GM04504 (cell line): ENCODE measurements at places on chromosomes 7 and 10.

GRCh38 chr7:107777702-107778101, 25.3 kb downstream of the SLC26A3 start:
- no peak for DNase-seq

- no peak for DNase-seq
Measured at GRCh38 chr10:74963549-74963948, 137.1 kb downstream of the KAT6B start.

GRCh38 chr10:6507311-6507710, 72.8 kb downstream of the PRKCQ start:
- no peak for DNase-seq

DNA sequence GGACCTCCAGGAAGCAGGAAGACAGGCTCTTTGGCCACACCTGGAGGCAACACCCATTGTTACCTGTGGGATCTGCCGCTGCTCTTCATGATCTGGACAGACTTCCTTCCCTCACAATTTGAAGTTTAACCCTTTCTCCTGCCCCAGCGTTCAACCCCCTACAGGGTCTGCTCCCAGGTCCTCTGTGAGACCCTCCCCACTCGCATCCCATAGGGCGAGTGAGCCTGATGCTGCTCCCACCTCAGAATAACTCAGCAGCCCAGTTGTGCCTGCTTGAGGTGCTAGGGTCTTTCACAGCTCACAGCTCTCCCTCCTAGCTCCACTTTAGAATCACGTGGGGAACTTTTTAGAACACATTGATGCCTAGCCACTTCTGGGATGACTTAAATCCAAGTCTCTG, 61.8 kb upstream of the C10orf90 start:
- DNase-seq: no peak

GRCh38 chr7:149495785-149496641, 1.6 kb downstream of the ZNF746 start:
- DNase-seq: peak; percentile 48

DNA sequence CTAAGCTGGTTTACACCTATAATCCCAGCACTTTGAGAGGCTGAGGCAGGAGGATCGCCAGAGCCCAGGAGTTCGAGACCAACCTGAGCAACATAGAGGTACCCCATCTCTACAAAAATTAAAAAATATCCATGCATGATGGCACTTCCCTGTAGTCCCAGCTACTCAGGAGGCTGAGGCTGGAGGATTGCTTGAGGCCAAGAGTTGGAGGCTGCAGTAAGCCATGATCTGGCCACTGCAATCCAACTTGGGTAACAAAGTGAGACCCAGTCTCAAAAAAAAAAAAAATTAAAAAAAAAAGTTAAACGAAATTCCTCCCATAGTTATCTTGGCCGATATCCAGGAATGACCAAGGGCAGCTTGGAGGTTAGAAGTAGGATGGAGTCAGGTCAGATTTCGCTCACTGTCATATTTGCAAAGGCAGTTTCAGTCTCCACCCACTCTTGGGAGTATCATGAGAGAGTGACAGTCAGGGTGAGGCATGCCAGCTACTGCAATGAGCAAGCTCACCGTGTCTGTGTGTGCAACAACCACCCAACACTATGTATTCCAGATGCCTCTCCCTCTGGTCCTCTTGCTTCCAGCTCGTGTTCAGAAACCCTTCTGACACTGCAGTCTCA, 6.0 kb upstream of the ZDHHC4 start:
- DNase-seq: no peak

DNA sequence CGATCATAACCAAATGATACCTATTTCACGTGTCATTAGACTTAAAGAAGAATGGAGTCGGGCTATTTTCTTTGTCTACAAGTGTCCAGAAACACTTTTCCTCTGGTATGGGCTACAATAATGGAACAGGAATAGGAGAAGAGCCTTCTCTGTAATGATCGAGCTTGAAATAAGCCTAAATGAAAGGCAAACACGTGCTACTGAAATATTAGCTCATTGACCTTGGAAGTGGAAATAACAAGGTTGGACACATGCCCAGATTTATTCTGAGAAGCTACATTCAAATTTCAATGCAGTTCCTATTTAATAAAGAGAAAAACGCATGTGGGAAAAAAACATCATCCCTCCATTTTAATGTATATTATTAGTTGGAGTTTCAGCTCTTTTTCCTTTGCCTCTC, 254.7 kb upstream of the PTER start:
- DNase-seq: no peak

- DNase-seq: no peak
Measured at GRCh38 chr10:5260828-5261227, 64.2 kb downstream of the AKR1C4 start.

- no peak for DNase-seq
Measured at GRCh38 chr10:102602272-102603045, 41.8 kb upstream of the TRIM8 start.

- DNase-seq: no peak
Measured at GRCh38 chr10:129546106-129546505, 79.1 kb downstream of the MGMT start.

DNA sequence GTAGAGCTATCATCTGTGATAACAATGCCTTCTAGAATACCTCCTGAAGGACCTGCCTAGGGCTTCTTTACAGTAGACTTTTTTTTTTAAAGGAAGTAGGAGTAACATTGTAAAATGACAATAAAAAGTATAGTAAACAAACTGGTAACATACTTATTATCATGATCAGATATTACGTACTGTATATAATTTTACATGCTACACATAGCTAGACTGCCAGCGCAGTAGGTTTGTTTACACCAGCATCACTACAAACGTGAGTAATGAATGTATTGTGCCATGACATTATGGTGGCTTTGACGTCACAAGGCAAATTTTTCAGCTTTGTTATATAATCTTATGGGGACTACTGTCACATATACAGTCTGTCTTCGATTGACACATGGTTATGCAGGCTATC, 15.4 kb upstream of the ZRANB1 start:
- no peak for DNase-seq

DNA sequence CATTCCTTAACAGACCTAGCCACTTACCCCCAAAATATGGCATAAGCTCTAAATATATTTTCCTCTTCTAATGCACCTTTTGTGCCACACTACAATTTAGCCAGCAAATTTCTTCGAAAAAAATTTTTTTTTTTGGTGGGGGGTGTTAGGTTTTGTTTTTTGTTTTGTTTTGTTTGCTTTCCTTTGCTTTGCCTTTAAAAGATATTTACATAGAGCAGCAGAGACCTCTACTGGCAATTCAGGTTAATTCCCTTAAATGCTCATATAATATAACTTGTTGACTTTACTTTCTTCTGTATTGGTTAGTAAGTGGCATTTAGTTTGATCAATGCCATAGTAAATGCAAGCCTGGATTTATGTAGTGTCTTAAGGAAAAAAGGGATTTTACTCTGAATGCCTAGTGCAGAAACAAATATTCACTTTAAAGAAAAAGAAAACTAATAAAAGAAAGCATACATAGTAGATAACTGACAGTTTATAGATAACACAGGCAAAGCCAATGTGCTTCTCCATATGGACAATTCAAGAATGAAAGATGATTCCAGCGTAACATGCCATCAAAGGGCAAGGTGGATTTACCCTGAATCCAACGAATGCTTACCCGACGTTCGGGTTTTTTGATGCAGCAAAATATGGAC, 1250.6 kb downstream of the GATA3 start:
- DNase-seq: no peak

DNA sequence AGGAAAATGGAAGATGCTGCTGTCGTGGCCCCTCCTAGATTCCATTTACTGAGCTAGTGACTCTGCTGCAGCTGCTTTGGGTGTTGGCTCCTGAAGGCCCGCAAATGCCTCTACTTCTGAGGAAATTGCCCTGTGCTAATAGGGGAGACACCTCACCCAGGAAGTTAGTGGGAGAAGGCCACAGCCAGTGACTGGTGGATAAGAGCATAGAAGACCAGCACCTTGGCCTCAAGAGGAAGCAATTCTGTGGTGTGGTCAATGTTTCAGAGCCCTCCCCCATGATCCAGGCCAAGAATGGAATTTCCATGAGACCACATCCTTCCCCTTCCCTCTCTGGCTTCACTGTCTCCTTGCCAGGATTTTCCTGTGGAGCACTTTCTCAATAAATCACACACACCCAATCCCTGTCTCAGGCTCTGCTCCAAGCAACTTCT, 25.0 kb upstream of the FZD1 start:
- DNase-seq: no peak

DNA sequence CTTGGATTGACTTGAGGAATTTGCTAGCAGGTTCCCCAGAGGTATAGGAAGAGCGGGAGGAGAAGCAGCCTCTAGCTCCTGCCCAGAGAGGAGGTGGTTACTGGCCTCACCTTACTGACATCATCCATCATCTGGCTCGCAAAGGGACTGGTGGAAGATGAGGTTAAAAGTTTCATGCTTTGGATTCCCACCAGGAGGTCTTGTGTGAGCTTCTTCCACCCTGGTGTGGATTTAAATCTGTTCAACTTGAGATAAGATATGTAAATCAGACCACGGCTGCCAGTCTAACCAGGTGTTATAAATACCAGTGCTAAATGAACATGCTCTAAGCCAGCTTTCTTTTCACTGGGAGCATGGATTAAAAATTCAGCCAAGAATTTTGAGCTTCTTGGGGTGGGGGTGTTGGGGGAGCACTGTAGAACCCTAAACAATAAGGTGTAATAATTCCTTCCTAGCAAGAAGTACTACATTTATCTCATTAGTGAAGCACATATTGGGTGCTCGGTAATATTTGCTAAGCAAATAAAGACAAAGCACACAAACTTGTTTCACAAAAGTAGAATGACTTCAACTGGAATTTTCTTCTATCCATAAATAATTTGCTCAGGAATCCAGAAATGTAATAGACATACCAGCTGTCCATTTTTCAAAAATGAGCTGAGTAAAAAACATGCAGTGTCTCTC, 7.8 kb downstream of the PROSER2 start:
- no peak for DNase-seq

DNA sequence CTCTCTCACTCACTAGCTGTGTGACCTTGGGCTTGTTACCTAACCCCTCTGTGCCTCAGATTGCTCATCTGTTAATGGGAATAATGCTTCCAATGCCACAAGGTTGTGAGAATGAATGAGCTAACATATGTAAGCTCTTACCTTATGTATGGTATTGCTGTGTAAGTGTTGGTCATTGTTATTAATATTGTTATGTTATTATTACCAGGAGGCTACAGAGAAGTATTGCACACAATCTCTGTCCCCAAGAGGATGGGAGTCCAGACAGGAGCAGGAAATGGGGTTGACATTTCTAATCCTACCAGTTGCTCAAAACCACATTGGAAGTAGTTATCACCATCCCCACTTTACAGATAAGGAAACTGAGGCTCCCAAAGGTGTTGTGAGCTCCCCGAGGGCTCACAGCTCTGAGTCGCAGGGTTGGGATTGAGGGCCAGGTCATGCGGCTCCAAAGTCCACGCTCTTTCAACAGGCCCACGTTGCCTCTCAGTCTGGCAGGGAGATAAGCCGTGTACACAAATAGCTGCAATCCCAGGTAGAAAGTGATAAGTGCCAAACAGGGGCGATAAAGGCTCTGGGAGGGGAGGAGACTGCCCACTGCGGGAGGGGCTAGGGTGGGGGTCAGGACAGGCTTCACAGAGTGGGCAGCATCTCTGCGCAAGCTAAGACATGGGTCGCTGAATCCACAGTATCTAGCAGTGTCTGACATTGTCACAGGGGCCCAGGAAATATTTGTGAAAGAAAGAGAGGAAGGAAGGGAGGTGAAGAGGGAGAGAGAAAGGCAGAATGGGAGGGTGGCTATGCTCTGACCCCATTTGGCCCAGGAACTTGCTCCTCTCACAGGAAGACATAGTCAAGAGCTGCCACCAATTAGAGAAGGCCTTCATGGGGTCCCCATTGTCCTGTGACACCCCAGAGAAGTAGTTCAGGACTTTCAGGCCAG, 9.6 kb upstream of the ZMIZ1 start:
- DNase-seq: no peak

DNA sequence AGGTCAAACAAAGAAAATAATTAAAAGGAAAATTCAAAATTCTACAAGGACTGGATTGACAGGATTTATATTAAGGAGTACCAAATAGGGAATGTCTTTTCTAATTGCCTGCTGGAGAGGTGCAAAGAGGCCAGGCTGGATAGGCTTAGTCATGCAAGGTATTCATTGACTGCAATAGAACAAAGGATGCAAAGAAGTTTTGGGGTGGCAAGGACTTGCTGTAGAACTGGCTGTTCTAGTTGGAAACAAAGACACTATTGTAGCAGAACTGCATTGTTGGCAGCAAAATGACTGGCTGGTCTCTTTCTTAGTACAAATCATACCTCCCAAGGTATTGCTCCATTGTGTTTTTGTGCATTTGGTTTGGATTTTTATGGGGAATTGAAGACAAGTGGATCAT, 10.1 kb downstream of the ITGB8 start:
- no peak for DNase-seq

- peak; percentile 64 for DNase-seq
Measured at GRCh38 chr10:116211682-116212081, 61.3 kb downstream of the GFRA1 start.

- DNase-seq: no peak
Measured at GRCh38 chr7:46705386-46706255, 784.5 kb upstream of the IGFBP3 start.

GRCh38 chr7:26440233-26441001, 148.8 kb downstream of the SNX10 start:
- no peak for DNase-seq

DNA sequence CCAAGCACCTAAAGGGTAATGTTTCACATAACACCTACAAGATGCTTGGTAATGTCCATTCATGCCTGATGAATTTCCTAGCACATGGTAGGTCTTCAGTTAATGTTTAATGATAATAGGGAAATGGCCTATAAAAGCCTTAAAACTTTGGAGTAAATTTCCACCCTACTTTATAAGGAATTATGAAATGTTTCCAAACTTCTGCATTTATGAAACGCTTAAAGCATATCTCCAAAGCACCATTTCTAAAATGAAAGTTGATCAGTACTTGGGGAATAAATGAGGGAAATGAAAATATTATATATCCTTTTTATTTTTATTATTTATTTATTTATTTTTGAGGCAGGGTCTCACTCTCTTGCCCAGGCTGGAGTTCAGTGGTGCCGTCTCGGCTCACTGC, 51.8 kb downstream of the INPP5F start:
- DNase-seq: no peak

GRCh38 chr10:128140425-128140824, 14.2 kb upstream of the MKI67 start:
- no peak for DNase-seq

GRCh38 chr10:119539359-119539825, 3.1 kb downstream of the RGS10 start:
- DNase-seq: no peak

DNA sequence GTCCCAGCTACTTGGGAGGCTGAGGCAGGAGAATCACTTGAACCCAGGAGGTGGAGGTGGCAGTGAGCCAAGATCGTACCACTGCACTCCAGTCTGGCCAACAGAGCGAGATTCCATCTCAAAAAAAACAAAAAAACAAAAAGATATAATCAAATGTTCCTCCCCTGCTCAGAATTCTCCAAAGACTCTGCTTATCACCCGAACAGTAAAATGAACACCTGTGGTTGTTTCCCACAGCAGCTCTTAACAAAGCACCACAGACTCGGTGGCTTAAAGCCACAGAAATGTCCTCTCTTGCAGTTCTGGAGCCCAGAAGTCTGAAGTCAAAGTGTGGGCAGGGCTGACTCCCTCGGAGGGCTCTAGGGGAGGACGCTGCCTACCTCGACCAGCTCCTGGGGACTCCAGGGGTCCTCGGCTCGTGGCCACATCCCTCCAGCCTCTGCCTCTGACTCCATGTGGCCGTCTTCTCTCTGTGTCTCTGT, 4.1 kb upstream of the INTS1 start:
- no peak for DNase-seq

- no peak for DNase-seq
Measured at GRCh38 chr10:117532451-117533107, 10.0 kb upstream of the EMX2 start.
